ENCODE measurements at places on chromosomes 3 and 15. TPM values are rescaled to one million over a fixed set of nuclear protein-coding genes. Genes with fewer than 3 reads are reported as not detected.

Gene EDC3
- 56.5 TPM for total RNA-seq

Gene CCDC33
- total RNA-seq = not detected

Gene CCR3
- total RNA-seq = not detected

Gene MAGI1
- 47.7 TPM for total RNA-seq

Gene C2CD4A
- 1.1 TPM for total RNA-seq

Gene CAMP
- not detected for total RNA-seq

Gene C15orf62
- 0.38 TPM for total RNA-seq

Gene GOLGA8R
- total RNA-seq = 2.2 TPM

Gene DAZL
- not detected for total RNA-seq

Gene MNS1
- total RNA-seq = 2.6 TPM

Gene ENTPD3
- total RNA-seq = not detected

Gene ERICH6
- not detected for total RNA-seq

Gene P2RY13
- not detected for total RNA-seq

Gene GOLGA6D
- not detected for total RNA-seq

Gene PLXND1
- total RNA-seq = 834 TPM

Gene CTXND1
- total RNA-seq = not detected

Gene SSUH2
- total RNA-seq = 0.44 TPM

Gene VIPR1
- total RNA-seq = 3.8 TPM

Gene SLC12A8
- total RNA-seq = 0.86 TPM

Gene LRTM1
- total RNA-seq = not detected

Gene SLCO2A1
- 1.4 TPM for total RNA-seq

Gene TJP1
- 128 TPM for total RNA-seq

Gene NOX5
- 0.07 TPM for total RNA-seq

Gene DNAJA4
- total RNA-seq = 21.3 TPM

Gene CTXN2
- 0.14 TPM for total RNA-seq

Gene LRRC15
- total RNA-seq = not detected

Gene GABRA5
- total RNA-seq = not detected

Gene CLDN18
- total RNA-seq = not detected

Gene SLC28A2
- not detected for total RNA-seq

Gene ZNF501
- total RNA-seq = 3.9 TPM

Gene GPR27
- not detected for total RNA-seq

Gene PRR20G
- not detected for total RNA-seq

Gene SIDT1
- total RNA-seq = not detected

Gene NR2E3
- total RNA-seq = 0.25 TPM

Gene NRROS
- total RNA-seq = 14.4 TPM

Gene GOLGA8G
- total RNA-seq = not detected

Gene AHSG
- not detected for total RNA-seq

Gene CYFIP1
- total RNA-seq = 135 TPM

Gene ISLR2
- not detected for total RNA-seq
